ENCODE measurements at places on chromosomes 3 and 15.

DNA sequence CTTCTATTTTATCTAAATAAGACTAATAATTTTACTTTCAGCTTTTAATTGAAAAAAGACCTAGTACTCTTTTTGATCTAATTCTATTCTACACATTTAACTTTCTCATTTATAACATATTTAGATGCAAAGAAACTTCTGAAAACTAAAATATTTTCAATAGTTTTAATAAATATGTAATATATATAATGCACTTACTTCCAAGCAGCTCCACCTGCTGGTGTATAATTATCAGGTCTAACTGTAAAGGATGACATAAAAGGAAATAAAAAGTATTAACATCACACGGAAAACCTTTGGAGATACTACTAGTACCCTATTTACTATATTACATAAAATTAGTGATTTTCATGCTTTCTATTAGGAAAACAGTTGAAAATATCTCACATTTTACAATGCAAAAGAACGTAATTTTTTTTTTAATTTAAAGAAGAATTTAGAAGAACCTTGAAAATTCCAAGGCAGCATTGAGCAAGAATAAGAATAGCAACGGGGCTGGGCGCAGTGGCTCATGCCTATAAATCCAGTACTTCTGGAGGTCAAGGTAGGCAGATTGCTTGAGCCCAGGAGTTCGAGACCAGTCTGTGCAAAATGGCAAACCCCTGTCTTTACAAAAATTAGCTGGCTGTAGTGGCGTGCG lies 10.2 kb downstream of the PLSCR5 start:
- no peak for DNase-seq

GRCh38 chr3:40417845-40418543 lies 31.0 kb downstream of the ENTPD3 start:
- DNase-seq, result no peak

DNA sequence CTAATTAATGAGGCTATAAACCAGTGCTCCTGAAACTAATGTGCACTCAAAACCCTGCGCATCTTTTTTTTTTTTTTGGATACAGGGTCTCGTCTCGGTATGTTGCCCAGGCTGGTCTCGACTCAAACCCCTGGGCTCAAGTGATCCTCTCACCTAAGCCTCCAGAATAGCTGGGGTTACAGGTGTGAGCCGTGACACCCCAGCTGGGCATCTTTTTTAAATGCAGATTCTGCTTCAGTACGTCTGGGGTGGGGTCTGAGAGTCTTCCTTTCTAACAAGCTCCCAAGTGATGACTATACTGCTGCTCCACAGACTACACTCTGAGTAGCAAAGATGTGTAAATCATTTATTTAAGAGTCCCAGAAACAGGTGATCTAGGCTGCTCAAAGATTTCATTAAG lies 73.0 kb downstream of the BFSP2 start:
- DNase-seq, result no peak

DNA sequence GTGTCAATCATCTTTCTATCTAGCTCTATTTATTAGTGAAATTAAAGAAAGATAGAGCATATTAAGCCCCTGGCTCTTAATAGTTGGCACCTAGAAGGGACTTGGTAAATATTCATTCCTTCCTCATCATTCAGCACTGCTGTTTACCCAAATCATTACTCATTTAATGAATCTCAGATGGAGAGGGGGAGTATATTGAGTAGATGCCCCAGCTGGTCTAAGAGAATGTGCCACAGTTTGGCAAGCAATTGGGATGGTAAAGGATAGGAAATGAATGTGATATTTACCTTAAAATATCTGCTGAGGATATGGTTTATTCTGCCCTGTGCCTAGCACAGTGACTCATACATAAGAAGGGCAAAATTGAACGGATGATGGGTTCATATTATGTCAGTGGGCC lies 6.0 kb downstream of the IL1RAP start:
- DNase-seq, result no peak

DNA sequence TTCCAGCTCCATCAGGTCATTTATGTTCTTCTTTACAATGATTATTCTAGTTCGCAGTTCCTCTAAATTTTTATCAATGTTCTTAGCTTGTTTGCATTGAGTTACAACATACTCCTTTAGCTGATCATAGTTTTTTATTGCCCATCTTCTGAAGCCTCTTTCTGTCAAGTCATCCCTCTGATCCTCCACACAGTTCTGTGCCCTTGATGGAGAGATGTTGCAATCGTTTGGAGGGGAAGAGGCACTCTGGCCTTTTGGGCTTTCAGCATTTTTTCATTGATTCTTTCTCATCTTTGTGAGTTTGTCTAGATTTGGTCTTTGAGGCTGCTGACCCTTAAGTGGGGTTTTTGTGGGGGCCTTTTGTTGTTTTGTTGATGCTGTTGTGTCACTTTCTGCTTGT lies 234.6 kb upstream of the CBLB start:
- DNase-seq, result no peak

DNA sequence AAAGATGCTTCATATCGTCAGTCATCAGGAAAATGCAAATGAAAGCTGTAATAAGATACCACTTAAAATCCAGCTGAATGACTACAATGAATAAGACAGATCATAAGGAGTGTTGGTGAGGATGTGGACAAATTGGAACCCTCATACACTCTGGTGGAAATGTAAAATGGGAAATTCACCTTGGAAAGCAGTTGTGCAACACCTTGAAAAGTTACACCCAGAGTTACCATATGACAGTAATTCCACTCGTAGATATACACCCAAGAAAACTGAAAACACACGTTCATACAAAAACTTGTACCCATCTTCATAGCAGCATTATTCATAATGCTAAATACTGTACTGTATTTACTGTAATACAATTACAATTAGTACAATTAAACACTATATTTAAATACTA lies 2.3 kb downstream of the TTC23 start:
- DNase-seq, result no peak

DNA sequence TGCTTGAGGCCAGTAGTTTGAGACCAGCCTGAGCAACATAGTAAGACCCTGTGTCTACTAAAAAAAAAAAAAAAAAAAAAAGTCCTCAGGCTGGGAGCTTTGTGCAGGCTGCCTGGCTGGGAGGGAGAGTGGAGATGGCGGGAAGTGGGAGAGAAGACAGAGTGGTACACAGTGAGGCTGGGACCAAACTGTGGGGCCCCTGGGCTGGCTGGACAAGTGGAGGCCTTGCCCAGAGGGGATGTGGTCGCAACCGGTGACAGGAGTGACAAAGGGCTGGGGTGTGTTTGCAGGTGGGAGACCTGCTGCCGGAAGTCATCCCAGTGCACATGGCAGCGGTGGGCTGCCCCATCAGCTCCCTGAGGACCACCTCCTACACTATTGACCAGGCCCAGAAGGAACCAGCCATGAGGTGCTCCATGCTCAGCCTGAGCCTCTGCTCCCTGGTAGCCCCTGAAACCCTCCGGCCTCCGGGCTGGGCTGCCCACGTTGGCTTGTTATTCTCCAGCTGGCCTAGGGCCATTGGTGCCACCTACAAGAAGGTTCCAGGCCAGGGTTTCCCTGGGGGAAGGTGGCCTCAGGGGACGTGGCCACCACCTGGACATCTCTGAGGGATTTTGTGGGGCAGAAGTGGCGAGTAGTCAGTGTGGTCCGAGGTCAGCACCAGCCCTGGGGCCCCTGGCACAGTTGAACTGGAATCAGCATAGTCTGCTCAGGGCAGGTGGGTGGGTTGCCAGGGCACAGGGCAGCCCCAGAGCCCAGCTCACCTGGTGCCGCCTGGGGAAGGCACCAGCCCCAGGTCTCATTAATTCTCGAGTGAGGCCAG lies 22.7 kb downstream of the ACAA1 start:
- no peak for DNase-seq

GRCh38 chr15:75989045-75989444 lies 23.2 kb downstream of the NRG4 start:
- DNase-seq, result no peak

DNA sequence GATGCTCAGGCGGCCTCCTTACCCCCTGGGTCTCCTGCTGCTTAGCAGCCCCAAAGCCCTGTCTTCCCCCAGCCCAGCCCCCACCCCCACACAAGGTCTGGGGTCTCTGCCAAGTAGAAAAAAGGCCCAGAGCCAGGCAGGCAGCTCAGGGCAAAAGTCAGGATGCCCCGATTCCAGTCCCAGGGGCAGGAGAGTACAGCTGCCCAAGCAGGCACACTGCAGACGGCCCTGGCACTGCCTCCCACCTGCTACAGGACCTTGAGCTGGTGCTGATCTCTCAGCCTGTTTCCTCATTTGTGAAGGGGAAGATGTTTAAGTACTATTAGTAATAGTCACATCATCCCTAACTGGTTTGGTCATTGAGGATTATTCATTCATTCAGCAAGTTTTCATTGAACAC lies 12.6 kb downstream of the TMEM43 start:
- DNase-seq, result no peak

GRCh38 chr3:56851966-56852884 lies 50.5 kb upstream of the ARHGEF3 start:
- DNase-seq, result no peak

DNA sequence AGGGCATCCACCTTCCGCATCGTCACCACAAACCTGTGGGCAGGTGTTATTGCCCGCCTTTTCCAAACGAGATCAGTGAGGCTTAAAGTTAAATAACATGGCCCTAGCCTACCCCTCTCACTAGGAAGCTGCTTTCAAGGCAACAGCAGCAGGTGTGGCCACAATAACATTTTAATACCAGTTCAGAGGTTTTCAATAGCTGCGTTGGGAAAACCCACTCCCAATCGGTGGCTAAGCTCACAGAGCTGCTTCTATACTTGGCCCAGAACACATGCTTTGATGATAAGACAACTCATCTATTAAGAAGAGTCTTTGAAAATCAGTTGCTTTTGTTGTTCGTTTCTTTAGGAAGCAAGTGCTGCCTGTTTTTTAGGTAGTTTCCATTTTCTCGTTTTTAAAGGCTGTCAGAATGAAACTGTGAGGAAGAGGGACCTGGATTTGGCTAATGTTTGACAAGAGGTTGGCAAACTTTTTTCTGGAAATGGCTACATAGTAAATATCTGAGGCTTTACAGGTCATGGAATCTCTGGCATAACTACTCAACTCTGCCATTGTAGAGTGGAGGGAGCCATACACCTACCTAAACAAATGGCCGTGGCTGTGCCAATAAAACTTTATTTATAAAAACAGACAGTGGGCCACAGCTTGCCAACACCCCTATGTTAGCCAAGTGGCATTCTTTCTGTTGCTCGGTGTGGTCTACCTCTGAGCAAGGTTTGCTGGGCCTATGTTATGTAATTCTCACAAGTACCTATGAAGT lies 179.6 kb downstream of the FEZF2 start:
- no peak for DNase-seq

GRCh38 chr15:58520936-58521292 lies 89.1 kb downstream of the LIPC start:
- DNase-seq, result no peak

GRCh38 chr3:15973414-15973813 lies 175.6 kb upstream of the ANKRD28 start:
- no peak for DNase-seq

DNA sequence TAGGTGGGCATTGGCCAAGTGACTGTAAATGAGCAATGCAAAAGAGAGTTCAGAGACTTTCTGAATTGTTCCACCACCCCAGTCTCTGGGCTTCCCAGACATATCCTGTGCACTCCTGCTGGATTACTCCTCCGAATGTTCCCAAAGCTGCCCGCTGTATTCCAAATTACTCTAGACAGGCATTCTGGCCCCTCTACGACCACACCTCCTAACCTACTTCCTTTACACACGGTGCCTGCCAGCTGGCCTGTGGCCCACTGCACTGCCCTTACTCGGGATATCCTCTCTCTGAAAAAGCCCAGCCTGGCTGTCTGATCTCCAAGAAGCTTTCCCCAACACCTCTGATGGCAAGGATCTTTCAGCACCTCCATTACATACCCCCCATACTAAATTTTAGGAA lies 66.6 kb downstream of the DUT start:
- no peak for DNase-seq
